GM23248 (cell line): ENCODE measurements at places on chromosomes 7 and 10. TPM values are rescaled to one million over a fixed set of nuclear protein-coding genes. Genes with fewer than 3 reads are reported as not detected.

GRCh38 chr7:136891850-136892249, 23.4 kb downstream of the CHRM2 start:
- H3K27me3 ChIP-seq, result no peaks in the 10 kb centered on the region
- H3K4me1 ChIP-seq, result no peaks in the 10 kb centered on the region
- DNase-seq, result no peak
- no peak overlapping the region for H3K27ac ChIP-seq
- no peak overlapping the region for H3K4me3 ChIP-seq

DNA sequence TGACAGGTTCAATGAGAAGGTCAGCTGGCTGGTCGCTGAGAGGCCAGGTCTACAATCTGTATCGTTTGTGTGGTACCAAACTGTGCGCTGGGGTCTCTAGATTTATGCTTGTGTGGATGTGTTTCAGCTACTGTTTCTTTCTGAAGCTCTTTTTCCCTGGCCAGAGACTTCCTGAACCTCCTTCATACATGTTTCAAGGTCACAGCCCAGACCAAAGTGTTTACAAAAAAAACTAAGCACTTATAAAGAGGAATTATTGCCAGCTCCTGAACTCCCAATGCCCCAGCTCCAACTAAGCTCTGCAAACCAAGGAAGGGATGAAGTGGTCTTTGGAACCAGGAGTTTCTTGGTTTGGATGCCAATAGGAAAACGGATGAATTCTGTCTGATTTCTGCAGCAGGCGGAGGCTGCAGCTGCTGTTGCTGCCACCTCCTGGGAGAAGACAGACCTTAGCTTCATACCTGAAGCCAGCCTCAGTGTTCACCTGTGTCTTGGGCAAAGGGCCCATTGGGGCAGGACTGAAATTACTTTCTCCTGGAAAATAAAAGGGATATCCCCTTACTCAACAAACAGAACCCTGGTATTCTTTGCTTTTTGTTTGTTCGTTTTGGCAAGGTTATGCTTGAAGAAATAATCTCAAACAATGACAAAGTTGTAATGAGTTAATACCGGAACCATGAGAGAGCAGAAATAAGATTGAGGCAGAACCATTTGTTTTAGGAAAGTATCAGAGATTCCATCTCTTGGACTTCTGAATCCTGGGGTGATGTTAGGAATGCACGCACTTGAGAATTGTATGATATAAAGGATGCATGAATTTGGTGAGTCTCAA, 24.6 kb upstream of the MKLN1 start:
- H3K27me3 ChIP-seq, result no peaks in the 10 kb centered on the region
- H3K36me3 ChIP-seq, result no peaks in the 10 kb centered on the region
- no peak overlapping the region for H3K4me3 ChIP-seq
- DNase-seq, result peak; percentile 32
- H3K27ac ChIP-seq, result no peak overlapping the region
- H3K4me1 ChIP-seq, result peaks cover 6% of the 10 kb centered on the region

GRCh38 chr7:150675714-150676113, 9.8 kb upstream of the GIMAP2 start:
- no peak for DNase-seq
- no peaks in the 10 kb centered on the region for H3K4me1 ChIP-seq
- H3K27me3 ChIP-seq, result no peaks in the 10 kb centered on the region

DNA sequence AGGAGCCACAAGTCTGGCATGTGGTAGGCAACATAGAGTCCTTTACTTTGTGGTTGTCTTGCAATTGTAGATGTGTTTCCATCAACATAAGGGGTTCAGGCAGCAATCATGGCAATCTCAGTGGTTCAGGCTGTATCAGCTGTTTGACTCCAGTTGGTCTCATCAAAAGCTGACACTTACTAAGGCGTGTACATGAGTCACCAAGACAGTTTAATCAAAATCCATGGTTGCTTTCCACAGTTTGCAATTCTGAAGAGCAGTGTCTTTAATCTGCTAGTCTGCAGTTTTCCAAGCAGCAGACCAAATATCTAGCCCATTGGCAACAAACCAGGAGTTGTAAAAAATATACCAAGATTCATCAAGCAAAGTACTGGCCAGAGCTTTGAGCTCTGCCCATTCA, 210.2 kb downstream of the MDFIC start:
- H3K27ac ChIP-seq, result no peak overlapping the region
- DNase-seq, result no peak
- H3K4me3 ChIP-seq, result no peak overlapping the region
- H3K36me3 ChIP-seq, result no peaks in the 10 kb centered on the region
- H3K27me3 ChIP-seq, result no peaks in the 10 kb centered on the region

- no peaks in the 10 kb centered on the region for H3K36me3 ChIP-seq
- DNase-seq, result no peak
- H3K4me1 ChIP-seq, result no peaks in the 10 kb centered on the region
- no peak overlapping the region for H3K27ac ChIP-seq
- H3K27me3 ChIP-seq, result no peaks in the 10 kb centered on the region
These were observed 35.0 kb downstream of the IQUB start for GRCh38 chr7:123499211-123499970.

The CYP2E1 gene
- 0.31 and 0.79 TPM in 2 replicates for polyA plus RNA-seq

The AQP1 gene
- polyA plus RNA-seq, result 0.33 and 0.34 TPM in 2 replicates

The CHN2 gene
- 1.4 and 2.3 TPM in 2 replicates for polyA plus RNA-seq

The ZNF487 gene
- polyA plus RNA-seq, result 5.3 and 5.5 TPM in 2 replicates
